Bladder microvascular endothelial cell (primary cell): ENCODE measurements at places on chromosomes 5 and 9. TPM values are rescaled to one million over a fixed set of nuclear protein-coding genes. Genes with fewer than 3 reads are reported as not detected.

The PCDHB14 gene
- 0.49 and 1.8 TPM in 2 replicates for total RNA-seq

The EFNA5 gene
- total RNA-seq: 0.81 and 53.3 TPM in 2 replicates

The MUSK gene
- not detected in 2 replicates for total RNA-seq

The ANKRD31 gene
- under 0.01 TPM in 2 replicates for total RNA-seq

The NACC2 gene
- 12.5 and 20.0 TPM in 2 replicates for total RNA-seq

The OGN gene
- not detected in 2 replicates for total RNA-seq

The GPX8 gene
- total RNA-seq: 21.9 and 35.9 TPM in 2 replicates

The TDRD7 gene
- 13.3 and 21.5 TPM in 2 replicates for total RNA-seq

The LHX6 gene
- 14.1 and 20.4 TPM in 2 replicates for total RNA-seq

The SLC6A19 gene
- not detected in 2 replicates for total RNA-seq

The NTRK2 gene
- under 0.01 TPM in 2 replicates for total RNA-seq

The SPATA31A5 gene
- not detected in 2 replicates for total RNA-seq

The ISL1 gene
- under 0.01 TPM in 1 of 2 replicates, not detected in the other for total RNA-seq

The CRHBP gene
- 0.49 and 0.88 TPM in 2 replicates for total RNA-seq

The ST8SIA4 gene
- total RNA-seq: 3.2 and 9.4 TPM in 2 replicates

The OXCT1 gene
- total RNA-seq: 32.1 and 61.2 TPM in 2 replicates

The ORM2 gene
- total RNA-seq: not detected in 2 replicates

The PPP3R2 gene
- total RNA-seq: not detected in 2 replicates

The SPATA9 gene
- total RNA-seq: not detected in 2 replicates
